GM23338 (cell line): ENCODE measurements at places on chromosomes 12 and 14. TPM values are rescaled to one million over a fixed set of nuclear protein-coding genes. Genes with fewer than 3 reads are reported as not detected.

GRCh38 chr14:25110106-25110505, 60.2 kb upstream of the STXBP6 start:
- H3K27ac ChIP-seq: no peak overlapping the region
- no peak for DNase-seq
- no peak overlapping the region for H3K4me3 ChIP-seq
- no peaks in the 10 kb centered on the region for H3K36me3 ChIP-seq

DNA sequence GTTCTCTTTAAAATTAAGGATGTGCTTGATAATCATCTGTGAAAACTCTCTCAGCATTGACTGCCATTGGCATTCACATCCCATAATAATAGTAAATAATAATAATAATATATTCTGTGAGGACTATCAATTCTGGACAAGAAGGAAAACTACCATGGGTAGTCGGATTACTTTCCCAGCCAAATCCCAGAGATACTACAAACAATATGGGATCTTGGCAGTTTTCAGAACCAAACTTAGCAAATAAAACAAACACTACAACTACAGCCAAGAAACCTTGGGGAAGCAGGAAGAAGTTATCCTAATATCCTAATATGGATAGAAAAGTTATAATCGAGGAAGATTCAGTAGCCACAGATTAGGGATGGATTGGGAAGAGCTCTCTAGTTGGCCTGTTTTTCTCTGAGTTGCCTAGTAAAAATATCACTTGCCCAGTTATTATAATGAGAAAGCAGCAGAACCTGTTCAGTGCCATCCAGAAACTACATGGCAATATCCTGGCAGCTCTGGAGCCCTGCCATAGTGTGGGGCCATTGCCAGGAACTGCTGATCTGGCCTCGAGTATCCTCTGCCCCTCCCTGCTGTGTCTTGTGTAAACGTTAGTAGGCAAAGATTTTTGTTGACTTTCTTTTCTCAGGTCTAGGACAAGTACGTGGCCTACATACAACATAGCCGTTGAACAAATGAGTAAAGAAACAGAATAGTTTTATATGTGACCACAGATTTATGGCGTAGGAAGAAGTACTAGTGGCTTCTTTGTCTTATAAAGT, 193.5 kb downstream of the SLC2A13 start:
- no peak overlapping the region for H3K27ac ChIP-seq
- peak; percentile 6 for DNase-seq
- no peaks in the 10 kb centered on the region for H3K36me3 ChIP-seq
- H3K27me3 ChIP-seq: no peaks in the 10 kb centered on the region

- DNase-seq: no peak
Measured at GRCh38 chr12:31594681-31595080, 3.7 kb upstream of the DENND5B start.

GRCh38 chr14:82046512-82047226, 513.0 kb upstream of the SEL1L start:
- H3K4me3 ChIP-seq: no peak overlapping the region
- H3K4me1 ChIP-seq: no peaks in the 10 kb centered on the region
- no peaks in the 10 kb centered on the region for H3K27me3 ChIP-seq

DNA sequence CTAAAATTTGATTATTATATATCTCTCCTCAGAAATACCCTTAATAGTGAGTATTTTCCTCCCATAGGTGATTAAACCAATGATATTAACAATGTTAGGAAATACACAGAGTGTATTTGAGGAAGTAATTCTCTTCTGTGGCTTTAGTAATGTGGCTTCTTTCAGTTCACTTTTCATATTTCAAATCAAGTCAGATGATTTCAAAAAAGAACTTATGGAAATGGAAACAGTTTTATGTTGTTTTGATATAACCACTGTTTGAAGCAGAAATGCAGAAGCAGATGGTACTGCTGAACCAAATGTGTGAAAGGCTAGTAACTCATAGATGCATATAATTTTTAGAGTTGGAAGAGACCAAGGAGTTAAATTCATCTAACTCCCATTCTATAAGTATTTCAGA, 1.9 kb upstream of the GPR33 start:
- H3K4me3 ChIP-seq: no peak overlapping the region
- DNase-seq: no peak
- H3K27ac ChIP-seq: no peak overlapping the region
- H3K36me3 ChIP-seq: no peaks in the 10 kb centered on the region
- no peaks in the 10 kb centered on the region for H3K27me3 ChIP-seq

Gene PPP1R3E
- 0.66 and 2.3 TPM in 2 replicates for total RNA-seq

DNA sequence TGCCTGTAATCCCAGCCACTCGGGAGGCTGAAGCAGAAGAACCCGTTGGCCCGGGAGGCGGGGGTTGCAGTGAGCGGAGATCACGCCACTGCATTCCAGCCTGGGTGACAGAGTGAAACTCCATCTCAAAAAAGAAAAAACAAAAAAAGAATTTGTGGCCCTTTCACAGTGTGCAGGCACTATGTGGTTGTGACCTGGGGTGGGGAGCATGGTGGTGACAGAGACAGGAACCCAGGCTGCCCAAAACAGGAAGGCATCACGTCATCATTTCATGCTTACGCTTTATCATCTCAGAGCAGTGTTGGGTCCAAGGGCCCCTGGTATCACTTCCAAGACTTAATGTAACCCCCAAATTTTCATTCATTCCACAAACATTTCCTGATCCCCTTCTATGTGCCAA, 175.7 kb upstream of the GSC start:
- H3K36me3 ChIP-seq: no peaks in the 10 kb centered on the region
- H3K4me1 ChIP-seq: no peaks in the 10 kb centered on the region
- H3K4me3 ChIP-seq: no peak overlapping the region

Gene RERG
- total RNA-seq: 1.5 and 3.5 TPM in 2 replicates
